ENCODE measurements at places on chromosomes 12 and 14.

- no peak for DNase-seq
These were observed 162.9 kb downstream of the KSR2 start for GRCh38 chr12:117805865-117806264.

DNA sequence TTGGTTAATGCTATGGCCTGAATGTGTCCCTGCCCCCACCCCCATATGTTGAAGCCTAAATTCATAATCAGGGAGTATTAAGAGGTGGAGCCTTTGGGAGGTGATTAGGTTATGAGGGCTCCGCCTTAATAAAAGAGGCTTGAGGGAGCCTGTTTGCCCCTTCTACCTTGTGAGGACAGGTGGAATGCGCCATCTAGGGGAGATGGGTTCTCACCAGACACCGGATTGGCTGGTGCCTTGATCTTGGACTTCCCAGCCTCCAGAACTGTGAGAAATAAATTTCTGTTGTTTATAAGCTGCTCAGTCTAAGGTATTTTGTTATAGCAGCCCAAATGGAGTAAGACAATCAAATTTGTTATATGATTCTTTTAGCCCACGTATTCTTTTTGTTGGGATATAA, 148.3 kb downstream of the PTCSC3 start:
- no peak for DNase-seq

GRCh38 chr12:5247144-5247543, 184.8 kb upstream of the NTF3 start:
- DNase-seq: no peak

DNA sequence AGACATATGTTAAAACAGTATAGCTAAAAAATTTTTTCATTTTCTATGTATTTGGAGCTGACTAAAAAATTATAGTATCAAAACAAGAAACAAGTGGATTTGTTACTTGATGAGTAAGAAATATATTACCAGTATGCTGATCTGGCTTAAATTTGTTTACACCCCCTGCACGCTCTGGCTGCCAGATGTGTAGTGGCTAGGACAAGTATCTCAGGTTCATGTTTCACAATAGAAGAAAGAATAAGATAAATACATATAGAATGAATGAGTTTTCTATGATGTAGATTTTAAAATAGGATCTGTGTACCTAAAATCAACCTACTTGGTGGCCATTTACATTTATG, 13.1 kb downstream of the NAA30 start:
- DNase-seq: no peak

DNA sequence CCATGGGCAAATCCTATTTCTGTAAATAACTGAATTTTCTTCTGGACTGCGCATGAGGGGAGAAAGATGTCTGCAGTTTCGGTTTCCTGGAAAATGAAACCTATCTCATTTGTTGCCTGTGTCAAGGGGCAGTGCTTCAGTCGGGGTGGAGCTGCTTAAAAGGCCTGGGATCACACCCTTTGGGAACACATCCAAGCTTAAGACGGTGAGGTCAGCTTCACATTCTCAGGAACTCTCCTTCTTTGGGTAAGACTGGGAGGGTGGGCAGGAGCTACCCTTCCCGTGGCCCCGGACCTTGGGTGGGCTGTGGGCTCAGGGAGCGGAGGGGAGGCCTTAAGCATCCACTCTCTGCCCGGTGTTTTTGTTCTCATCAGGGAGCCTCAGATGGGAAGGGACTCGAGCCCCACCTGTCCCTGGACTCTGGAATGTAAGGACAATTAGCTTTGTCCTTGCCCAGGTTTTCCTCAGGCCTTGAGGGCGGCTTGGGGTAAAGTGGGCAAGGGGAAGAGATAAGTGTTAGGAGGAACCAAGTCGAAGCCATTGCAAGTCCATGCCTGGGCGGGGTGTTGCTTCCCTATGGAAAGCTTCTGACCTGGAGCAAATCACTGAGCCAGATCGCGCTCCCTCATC, at the start of gene IFI27:
TSS of gene IFI27 (plus strand) at position 185 of the 630 bp plus-strand sequence.
- no peak for DNase-seq

- no peak for DNase-seq
These were observed 340.3 kb upstream of the ATP2B1 start for GRCh38 chr12:90048918-90049317.

DNA sequence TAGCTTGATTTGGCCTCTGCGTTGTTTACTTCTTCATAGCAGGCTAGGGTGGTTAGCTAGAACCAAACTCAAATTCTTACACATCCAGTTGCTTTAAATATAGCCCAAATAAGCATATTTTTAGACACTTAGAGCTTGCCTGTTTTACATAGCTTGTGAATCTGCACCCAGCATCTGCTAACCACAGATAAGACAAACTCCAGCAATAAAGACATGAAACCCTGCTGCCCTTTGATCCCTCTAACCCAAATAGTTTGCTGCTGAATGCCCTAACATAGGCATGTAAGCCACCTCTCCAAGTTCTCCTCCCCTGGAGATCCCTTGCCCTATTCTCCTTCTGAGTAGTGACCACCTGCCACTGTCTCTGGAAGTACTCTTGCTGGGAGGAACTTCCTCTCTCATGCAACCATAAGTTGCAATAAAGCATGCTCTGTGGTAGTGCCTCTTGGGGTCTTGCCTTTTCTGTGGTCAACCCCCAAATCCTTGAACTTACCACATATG, 185.6 kb downstream of the TMEM117 start:
- DNase-seq: no peak

GRCh38 chr12:79933532-79934264, 1.2 kb downstream of the PPP1R12A start:
- DNase-seq: peak; percentile 6

GRCh38 chr14:52014601-52015267, 25.4 kb downstream of the RTRAF start:
- no peak for DNase-seq

DNA sequence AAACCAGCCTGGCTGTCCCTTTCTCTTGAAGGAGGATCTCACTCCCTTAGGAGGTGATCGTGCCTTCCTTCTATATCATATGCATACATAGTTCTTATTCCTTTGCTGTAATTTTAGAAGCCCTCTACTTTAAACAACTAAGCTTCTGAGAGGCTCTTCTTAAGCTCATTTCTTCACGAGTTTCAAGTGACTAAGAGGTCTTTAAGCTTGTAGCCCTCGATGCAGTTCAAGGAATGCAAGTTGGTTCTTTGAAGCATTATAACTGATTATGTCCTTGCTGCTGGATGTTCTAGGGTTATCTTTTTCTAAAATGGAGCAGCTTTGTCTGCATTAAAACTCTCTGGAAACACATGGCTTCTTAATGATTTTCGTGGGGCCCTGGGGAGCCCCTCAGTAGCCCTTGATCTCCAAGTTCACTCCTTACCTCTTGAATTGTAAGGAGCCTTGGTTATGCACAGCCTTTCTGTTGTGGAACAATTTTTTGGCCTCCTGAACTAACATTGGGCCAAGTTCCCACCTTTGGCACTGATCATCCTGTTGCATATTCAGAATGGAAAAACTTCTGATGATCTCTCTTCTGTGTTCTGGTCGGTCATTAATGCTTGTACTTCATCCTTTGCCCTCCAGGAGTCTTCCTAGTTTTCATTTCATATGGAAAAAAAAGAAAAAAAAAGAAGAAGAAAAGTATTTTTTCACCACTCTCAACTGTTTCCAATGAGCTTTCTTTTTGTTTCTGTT, 12.6 kb downstream of the RASSF8 start:
- no peak for DNase-seq

DNA sequence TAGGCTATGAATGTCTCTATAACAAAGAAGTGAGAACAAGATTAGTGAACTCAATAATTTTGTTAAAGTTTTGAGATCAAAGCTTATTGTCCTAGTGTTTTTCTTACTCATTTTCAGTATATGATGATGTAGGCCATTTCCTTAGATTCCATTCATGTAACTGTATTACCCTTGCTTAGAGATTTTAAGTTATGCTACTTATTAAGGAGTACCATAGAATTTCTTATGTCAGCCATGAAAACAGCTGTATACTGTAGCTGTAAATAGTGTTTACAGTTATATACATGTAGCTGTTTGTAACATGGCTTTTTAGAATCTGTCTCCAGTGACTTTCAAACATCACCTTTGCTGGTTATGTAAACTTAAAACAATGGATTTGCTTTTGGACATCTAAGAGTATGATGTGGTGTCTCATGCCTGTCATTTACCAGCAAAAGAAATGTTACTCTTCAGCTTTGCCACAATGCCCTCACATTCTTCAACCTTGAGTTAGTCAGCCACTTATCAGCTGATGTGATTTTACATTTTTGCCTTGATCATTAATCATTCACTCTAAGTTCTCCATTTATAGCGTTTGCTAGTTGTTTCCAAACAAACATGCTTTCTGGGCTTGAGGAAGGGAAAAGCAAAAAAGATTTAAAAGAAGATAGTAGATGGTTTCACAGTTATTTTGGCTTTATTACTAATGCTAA, 55.5 kb downstream of the SLC16A7 start:
- DNase-seq: no peak

DNA sequence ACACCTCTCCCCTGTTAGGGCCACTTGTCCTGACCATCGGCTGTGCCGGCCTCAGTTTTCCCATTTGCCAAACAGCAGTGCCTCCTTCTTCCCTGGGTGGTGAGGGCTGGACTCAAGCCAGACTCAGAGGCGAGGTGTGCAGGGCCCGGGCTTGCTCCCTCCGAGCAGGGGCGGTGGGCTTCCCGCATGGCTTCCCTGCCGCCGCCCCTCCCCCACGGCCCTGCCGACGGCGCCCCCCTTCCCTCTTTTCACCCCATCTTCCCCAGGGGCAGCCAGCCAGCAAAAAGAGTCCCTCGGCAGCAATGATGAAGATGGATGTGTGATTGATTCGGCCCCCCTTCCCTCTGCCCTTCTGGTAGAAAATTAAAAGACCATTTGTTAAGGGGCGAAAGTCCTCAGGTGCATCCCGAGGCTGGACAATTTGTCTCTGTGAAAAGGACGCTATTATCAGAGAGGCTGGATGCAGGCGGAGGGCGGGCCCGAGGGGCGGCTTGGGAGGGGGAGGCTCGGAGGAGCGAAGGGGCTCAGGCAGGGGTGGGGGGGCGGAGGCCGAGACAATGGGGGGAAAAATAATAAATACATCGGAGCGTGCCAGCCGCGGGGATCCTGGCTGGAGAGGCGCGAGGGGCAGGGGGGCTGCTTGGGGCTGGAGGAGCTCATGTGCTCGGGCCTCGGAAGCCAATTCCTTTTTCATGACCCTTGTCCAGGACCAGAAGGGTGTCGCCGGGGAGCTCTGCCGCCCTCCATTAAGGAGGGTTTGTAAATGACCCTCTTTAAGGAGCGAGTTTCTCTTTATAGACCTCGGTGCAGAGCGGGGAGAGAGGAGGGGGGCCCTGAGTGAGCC, 48.0 kb upstream of the LHX5 start:
- no peak for DNase-seq

DNA sequence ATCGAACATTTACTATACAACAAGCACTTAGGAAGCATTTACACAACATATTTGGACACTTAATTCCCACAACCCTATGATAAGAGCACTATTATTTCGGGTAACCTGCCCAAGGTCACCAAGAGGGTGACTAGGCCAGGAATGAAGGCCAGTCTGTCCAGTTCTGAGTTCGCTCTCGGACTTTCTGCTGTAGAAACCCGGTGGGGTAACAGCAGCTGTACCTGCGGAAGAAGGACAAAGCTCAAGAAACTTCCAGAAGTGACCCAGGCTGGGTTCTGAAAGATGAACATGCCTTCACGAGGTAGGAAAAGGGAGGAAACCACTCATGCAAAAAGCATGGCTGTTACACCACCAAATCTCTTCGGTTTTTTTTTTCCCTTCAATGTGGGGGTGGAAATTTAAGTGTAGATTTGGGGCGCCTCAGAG, 10.8 kb downstream of the PLA2G1B start:
- no peak for DNase-seq

GRCh38 chr12:52132754-52133161, 53.3 kb downstream of the SMIM41 start:
- DNase-seq: no peak

- DNase-seq: no peak
These were observed 537.3 kb downstream of the TMTC2 start for GRCh38 chr12:83224012-83224411.

DNA sequence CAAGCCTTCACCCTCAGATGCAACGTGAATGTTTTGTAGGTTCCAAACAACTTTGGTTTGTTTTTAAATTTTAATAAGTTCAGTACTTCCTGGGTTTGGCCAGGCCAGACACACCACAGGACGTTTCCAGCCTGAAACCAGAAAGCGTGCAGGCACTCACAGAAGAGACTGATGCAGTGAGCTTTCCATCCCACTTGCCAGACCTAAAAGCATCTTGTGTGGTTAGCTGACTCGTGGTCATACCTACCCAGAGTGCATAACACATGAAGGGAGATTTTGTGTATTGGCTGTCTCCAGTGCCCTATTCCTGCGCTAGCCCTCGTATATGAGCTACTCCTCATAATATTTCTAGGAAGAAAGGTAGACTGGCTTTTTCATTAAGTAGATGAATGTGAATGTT, 297.3 kb upstream of the FAR2 start:
- no peak for DNase-seq

All from CD4-positive, alpha-beta memory T cell (primary cell).